Stimulated activated CD4-positive, alpha-beta T cell treated with anti-CD3 and anti-CD28 coated beads, TNF-alpha, amount 100 ng/mL, for 48 hours (primary cell): ENCODE measurements at places on chromosomes 6 and 20.

DNA sequence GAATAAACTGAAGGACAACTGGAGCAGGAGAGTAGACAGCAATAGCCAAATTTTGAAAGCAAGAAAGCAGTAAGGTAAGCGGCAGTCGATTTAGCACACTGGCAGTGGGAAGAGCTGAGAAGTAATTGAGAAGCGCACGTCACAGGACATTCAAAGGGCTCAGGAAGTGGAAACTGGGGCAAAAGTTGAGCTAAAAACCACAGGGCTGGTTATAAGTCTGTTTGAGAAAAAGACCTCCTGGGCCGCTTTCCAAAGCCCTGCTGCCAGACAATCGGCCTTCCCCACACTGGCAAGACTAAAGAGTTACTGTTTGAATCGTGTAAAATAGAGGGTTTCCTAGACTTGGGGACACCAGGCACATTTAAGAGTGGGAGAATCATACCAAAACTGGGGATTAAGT lies 161.4 kb downstream of the DNAH8 start:
- no peak for DNase-seq

DNA sequence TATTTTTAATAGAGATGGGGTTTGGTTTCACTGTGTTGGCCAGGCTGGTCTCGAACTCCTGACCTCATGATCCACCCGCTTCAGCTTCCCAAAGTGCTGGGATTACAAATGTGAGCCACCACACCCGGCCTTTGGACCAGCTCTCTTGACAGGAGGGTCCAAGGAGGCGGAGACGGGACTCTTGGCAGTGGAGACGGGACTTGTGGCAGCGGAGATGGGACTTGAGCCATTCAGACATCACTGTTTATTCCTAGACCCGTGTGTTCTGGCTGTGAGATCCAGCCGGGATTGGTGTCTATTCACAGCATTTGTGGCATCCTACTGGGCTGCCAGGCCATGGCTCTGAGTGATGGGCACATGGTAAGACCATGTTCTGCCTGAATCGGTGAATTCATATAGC lies 25.6 kb downstream of the PRPF6 start:
- no peak for DNase-seq

- no peak for DNase-seq
These were observed 184.7 kb upstream of the PREP start for GRCh38 chr6:105587349-105588122.

GRCh38 chr6:55877283-55877682 lies 1.9 kb upstream of the BMP5 start:
- DNase-seq = no peak

GRCh38 chr6:75551367-75551952 lies 50.2 kb upstream of the SENP6 start:
- DNase-seq = no peak

DNA sequence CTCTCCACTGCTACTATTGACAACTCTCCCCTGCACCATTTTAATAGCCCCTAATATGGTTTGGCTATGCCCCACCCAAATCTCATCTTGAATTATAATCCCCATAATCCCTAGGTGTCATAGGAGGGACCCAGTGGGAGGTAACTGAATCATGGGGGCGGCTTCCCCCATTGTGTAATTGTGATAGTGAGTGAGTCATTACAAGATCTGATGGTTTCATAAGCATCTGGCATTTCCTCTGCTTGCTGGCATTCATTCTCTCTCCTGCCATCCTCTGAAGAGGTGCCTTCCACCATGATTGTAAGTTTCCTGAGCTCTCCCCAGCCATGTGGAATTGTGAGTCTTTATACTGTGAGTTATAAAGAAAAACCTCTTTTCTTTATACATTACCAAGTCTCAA lies 74.1 kb upstream of the TCF21 start:
- no peak for DNase-seq

GRCh38 chr6:133132466-133132971 lies 108.6 kb upstream of the EYA4 start:
- DNase-seq = no peak

DNA sequence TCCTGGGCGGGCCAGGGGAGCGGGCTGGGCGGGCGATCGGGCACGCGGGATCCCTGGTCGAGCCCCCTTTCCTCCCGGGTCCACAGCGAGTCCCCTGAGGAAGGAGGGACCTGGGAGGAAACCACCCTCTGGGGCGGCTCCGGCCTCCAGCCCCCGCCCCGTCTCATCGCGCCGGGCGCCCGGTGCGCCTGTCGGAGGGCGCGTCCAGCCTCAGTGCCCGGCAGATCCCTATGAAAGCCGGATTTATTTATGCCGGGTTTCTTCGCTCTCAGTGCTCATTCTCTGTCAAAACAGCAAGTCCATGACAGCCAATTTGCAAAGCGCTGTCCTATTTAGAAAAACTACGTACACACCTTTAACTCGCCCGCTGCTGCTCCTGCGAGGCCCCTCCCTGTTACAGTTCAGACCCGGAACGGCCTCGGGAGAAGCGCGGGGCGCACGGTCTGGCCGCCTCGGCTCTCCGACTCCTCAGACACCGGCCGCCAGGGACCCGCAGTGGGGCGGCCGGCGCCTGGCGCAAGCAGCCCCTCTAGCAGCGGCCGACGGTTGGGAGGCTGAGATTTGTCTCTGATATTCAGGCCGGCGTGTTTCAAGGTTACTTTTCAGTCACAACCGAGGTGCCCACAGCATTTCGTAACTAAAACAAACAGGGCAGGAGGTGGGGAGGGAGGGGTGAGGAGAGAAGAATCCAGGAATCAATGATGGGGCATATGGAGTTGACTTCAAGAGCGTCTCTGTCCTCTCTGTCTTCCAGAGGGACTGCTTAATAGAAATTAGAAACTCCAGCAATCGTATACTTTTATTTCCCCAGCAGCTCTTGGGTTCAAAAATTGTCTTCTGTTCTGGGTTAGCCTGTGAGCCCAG lies 782 bp upstream of the FOXA2 start:
- no peak for DNase-seq

DNA sequence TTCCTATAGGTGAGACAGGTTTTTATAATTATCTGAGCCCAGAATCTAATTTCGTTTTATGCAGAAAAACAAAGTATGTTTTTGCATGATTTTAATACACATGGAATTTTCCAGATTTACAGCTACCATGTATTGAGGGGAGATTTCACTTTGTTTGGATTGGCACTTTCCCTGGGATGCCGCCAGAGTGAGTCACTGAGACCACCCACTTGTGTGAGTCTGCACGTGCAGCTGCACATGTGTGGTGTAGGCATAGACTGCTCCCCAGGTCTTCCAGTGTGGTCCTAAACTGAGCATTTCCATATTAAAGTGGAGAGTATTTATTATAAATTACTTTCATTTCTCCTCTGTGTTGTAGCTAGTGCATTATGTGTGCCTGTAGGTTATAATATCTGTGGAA lies 186.8 kb downstream of the UBE3D start:
- DNase-seq = no peak

DNA sequence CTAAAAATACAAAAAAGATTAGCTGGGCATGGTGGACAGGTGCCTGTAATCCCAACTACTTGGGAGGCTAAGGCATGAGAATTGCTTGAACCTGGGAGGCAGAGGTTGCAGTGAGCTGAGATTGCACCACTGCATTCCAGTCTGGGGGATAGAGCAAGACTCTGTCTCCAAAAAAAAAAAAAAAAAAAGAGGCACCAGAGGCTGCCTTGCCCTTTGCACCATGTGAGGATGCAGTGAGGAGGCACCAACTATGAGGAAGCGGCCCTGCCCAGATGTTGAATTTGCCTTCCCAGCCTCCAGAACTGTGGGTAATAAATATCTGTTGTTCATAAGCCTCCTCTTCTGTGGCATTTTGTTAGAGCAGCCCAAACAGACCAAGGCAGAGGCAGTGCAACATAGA lies 54.4 kb downstream of the ALDH5A1 start:
- no peak for DNase-seq

DNA sequence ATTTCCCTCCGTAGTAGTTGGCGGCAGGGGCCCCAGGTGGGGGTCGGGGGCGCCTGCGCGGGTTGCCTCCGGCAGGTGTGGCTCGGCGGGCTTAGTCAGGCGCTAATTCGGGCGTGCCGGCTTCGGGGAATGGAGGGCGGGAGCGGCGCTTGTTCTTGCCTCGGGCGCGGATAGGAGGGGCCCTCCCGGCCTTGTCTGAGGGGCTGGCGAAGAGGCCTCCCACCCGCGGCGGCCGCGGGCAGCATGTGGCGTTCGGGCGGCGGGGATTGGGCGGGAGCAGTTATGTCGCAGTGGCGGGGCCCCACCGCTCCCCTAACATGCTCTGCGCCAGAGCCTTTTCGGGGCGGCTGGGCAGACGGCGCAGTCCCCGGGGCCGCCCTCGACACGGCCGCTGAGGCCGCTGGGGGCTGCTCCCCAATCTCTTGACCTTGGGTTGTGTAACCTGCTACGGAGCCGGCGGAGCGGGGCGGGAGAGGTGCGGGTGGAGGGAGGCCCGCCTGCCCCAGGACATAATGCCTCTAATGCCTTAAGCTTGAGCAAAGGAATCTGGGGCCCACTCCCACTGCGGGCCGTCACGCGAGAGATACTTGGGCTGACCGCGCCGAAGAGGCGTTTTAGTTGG lies 1.1 kb downstream of the AMD1 start:
- DNase-seq = peak; percentile 44

DNA sequence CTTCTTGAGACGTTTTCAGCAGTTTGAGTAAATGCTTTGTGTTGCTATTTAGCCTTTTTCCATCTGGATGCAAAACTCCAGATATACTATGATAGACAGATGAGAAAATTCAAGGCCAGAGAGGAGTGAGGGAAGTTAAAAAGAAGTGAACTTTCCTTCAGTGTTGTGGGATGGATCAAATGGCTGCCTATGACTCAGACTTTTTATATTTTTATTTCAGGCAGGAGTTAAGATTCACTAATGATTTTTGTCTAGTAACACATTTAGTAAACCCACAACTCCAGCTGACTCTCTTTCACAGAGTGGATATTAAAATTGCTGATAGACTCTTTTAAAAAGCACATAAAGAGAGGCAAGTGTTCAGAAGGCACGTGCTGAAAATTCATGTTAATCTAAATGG lies 23.2 kb upstream of the PTCHD4 start:
- DNase-seq = no peak

DNA sequence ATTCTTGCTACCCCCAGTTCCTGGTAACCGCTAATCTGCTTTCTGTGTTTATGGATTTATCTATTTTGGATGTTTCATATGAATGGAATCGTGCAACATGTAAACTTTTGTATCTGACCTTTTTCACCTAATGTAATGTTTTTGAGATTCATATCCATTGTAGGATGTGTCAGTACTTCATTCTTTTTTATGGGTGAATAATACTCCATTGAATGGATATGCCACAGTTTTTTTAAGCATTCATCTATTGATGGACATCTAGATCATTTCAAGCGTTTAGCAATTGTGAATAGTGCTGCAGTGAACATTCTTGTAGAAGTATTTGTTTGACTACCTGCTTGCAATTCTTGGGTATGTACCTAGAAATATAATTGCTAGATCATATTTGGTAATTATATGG lies 13.0 kb downstream of the KDM1B start:
- DNase-seq = no peak

DNA sequence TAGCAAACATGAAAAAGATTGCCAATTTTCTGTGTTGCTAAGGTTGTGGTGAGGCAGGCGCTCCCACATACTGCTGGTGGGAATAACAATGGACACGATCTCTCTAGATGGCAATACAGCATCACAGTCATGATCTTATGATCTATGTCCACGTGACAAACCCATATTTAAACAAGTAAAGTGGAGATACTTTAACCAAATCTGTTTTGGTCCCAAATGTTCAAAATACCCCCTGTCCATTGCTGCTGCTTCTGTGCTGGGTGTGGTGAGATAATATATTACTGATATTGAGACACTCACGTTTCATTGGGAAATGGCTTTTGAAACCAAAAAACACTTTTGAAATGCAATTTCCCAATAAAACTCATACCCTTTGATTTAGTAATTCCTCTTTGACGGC lies 23.0 kb downstream of the SIRPD start:
- no peak for DNase-seq

- DNase-seq = no peak
These were observed 16.7 kb downstream of the UNC5CL start for GRCh38 chr6:41022294-41022693.

GRCh38 chr6:115582386-115582785 lies 478.3 kb downstream of the FRK start:
- DNase-seq = no peak

- no peak for DNase-seq
These were observed 50.9 kb upstream of the DUSP22 start for GRCh38 chr6:241336-241865.

- no peak for DNase-seq
These were observed 25.1 kb upstream of the FAM8A1 start for GRCh38 chr6:17574866-17575560.

GRCh38 chr6:41584668-41585205 lies 38.6 kb downstream of the FOXP4 start:
- no peak for DNase-seq

DNA sequence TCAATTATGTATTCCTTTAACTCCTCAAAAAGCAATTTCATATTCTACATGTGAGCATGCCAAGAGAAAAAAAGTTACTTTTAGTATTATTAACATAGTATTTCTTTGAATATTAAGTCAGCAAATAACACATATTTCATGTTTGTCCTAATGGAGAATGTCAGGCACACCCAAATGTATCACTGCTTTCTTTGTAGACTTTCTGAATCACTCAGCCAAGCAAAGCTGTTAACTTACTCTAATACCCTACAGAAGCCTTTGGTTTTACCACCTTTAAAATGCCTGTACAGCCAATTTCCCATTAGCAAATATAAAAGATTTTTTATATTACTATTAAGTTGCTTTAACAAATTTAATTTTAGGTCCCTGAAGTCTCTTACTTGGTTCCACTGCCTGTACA lies 23.8 kb downstream of the FRK start:
- no peak for DNase-seq

DNA sequence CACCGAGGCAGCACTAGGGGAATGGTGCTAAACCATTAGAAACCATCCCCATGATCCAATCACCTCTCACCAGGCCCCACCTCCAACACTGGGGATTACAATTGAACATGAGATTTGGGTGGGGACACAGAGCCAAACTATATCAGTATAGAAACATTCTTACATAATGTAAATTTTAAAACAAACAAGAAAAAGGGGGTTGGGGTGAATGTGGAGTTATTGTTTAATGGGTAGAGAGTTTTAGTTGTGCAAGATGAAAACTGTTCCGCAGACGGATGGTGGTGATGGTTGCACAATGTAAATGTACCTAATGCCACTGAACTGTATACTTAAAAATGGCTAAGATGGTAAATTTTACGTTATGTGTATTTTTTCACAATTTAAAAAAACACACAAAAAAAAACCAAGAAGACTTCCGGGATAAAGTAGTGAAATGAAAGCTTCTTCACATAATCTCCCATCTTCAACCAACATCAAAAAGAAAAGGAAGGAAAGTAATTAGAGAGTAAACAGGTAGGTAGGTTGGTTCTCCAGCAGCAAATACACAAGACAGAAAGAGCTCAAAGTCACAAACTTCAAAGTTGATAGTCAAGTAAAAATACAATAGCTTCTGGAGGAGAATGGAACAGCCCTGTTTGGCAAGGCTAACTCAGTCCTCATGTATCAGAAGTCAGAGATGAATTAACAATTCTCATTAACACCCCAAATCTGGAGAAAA lies 16.3 kb downstream of the RARS2 start:
- no peak for DNase-seq
